ENCODE measurements at places on chromosomes 6 and 20. TPM values are rescaled to one million over a fixed set of nuclear protein-coding genes. Genes with fewer than 3 reads are reported as not detected.
A peak's percentile ranks its signal among the peaks of the same experiment; 100 is the strongest.

GRCh38 chr6:89952686-89953085 is 58.4 kb downstream of the GJA10 start:
- peak; percentile 35 for DNase-seq

GRCh38 chr20:34163307-34163706 is 51.3 kb upstream of the EIF2S2 start:
- DNase-seq = no peak

DNA sequence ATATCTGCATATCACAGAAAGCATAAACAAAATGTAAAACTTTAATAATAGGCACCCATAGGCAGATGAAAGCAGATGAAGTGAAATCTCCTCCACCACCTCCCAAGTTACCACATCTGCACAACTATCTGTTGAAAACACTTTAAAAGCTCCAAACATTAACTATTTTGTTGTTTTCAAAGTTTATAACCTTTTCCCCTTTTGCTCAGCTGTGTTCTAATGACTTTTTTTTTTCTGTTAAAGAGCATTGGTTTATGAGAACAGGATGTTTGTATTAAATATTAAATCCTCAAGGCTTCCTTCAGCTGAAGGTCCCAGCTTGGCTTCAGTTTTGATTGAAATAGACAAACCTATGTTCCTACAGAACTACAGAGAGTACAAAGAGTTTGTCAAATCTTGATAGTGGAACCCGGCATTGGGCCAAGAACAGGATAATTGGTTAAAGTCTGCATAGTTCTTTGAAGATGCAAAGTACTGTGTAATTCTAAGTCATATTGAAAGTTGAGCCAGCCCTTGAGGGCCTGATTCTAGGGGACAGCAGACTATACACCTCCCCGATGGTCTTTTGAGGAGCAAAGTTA is 255.1 kb upstream of the JAG1 start:
- DNase-seq = no peak

DNA sequence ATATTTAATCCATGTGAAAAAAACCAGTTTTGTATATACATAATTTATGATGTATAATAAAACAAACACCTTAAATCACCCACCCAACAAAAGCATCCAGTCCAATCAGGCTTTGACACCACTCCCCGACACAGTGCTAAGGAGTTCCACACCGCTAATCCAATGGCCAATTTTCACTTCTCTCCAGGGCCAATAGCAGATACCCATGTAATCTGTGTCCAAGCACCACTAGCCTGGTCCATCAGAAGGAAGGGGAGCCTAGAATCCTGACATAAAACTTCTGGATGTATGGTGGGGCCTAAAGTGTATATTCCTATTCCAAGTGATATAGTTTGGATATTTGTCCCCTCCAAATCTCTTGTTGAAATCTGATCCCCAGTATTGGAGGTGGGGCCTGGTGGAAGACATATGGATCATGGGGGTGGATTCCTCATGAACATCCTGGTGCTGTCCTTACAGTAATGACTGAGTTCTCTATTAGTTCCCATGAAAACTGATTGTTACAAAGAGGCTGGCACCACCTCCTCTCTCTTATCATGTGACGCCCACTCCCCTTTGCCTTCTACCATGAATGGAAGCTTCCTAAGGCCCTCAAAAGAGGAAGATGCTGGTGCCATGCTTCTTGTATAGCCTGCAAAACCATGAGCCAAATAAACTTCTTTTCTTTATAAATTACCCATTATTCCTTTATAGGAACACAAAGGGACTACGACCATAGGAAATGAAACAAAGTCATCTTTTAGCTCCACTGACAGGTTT is 20.8 kb downstream of the RALGAPA2 start:
- DNase-seq = no peak

- DNase-seq = no peak
Measured at GRCh38 chr6:26105842-26106241, 18.6 kb downstream of the HFE start.

GRCh38 chr6:116986819-116987218 is 109.8 kb downstream of the RFX6 start:
- no peak for DNase-seq

DNA sequence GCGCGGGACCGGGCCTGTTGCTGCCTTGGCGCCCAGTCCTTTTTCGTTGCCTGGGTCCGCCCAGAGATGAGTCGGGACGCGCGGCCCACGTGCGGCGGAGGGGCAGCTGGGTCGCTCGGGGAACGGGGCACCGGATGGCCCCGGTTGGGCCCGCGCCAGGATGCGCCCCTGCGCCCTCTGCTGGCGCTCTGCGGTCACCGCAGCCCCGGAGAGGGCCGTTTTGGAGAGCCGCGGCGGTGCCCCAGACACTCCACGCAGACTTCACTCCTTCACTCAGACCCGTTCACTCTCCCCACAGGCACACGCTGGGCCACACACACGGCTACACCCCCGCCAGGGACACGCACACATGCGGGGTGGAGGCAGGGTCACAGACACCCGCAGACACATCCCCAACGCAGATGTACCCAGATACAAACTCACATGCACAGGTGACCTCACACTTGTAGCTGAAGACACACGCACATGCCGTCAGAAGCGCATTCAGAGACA is 38.8 kb downstream of the SRC start:
- peak; percentile 85 for DNase-seq

DDX43 gene
- 2.1 TPM for polyA plus RNA-seq

SLC22A16 gene
- polyA plus RNA-seq = not detected

C20orf202 gene
- 0.07 TPM for polyA plus RNA-seq

DLK2 gene
- 0.20 TPM for polyA plus RNA-seq

Measured in B cell (primary cell).